ENCODE measurements at places on chromosomes 3 and 15.

DNA sequence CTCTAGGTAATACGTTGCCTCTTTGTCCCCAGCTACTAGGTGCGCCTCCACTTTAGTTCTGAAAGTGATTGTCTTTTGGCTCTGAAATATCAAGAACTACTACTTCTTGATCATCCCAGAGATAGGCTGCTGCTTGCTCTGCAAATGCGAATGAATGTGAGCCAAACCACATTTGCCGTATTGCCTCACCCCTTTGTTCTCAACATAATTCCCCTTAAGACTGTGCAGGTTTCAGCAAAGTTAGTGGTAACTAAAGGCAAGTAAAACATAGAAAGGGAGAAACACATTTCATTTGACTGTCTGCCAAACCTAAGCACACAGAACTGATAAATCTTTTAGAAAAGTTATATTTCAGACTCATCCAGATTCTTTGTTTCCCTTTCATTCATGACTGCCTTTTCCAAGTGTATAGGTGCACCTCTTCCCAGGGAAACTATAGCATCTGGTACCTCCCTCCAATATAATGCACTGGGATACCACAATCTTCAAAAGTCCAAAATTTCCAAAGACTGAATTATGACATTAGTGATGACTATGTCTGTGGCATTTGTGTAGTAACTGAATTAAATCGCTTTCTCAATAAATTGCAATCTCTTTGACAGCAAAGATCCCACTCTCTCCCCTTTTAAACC, 720.6 kb upstream of the CBLB start:
- no peak for DNase-seq

GRCh38 chr3:3683261-3683660, 116.0 kb upstream of the LRRN1 start:
- no peak for DNase-seq

DNA sequence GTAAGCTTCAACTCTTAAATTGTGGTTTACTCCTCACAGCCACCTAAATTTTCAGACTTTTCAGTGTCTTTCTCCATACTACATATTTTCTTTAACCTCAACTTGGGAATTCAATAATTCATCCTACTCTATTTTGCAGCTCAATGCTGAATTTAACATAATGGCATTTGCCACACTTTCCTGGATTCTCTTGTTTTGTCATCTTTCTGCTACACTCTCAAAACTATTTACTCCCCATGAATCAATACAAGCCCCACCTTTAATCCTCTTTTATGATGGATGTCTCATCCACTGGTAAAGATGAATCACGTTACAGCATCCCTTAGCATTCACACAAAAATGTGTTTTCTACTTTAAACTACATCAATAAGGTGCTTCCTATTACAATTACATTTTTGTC, 19.6 kb upstream of the CHMP2B start:
- no peak for DNase-seq

- no peak for DNase-seq
These were observed 57.8 kb upstream of the CPOX start for GRCh38 chr3:98650971-98651779.

DNA sequence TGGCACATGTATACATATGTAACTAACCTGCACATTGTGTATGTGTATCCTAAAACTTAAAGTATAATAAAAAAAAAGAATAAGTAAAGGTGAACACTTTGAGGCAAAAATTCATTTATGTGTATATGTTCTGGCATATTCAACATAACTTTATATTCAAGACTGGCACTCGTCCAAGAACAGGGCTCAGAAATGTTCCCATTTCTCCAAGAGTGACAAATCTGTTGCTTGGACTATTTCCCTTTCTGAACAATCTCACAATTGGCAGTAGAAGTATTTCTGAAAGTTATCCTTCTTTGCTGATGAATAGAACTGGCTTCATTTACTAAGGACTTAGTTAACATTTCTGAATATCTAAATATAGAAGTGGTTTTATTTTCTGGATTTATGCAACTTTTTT, 212.8 kb downstream of the ADAMTSL3 start:
- no peak for DNase-seq

DNA sequence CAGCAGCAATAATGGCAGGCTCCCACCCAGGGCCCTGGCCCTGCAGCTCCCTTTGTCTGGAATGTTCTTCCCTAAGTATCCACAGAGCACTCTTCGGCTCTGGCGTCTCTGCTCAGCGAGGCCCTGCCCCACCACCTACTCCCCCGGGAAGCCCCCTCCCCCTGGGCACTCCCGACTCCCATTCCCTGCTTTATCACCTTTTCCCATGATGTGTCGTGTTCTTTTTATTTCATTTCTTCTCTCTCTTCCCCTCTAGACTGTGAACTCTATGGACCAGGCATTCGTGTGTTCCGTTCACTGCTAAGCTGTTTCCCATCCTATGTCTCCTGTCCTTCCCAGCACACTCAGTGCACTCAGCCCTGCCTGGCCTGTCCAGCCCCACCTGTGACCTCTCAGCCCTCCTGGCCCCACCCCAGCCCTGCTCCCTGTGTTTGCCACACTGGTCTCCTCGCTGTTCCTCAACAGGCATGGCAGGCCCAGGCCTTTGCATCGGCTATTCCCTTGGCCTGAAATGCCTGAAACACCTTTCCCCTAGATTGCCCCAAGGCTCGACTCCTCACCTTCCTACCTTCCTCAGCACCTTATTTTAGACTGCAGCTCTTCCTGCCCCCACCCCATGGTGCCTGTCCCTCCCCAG, 107.4 kb downstream of the TPRA1 start:
- DNase-seq: no peak

DNA sequence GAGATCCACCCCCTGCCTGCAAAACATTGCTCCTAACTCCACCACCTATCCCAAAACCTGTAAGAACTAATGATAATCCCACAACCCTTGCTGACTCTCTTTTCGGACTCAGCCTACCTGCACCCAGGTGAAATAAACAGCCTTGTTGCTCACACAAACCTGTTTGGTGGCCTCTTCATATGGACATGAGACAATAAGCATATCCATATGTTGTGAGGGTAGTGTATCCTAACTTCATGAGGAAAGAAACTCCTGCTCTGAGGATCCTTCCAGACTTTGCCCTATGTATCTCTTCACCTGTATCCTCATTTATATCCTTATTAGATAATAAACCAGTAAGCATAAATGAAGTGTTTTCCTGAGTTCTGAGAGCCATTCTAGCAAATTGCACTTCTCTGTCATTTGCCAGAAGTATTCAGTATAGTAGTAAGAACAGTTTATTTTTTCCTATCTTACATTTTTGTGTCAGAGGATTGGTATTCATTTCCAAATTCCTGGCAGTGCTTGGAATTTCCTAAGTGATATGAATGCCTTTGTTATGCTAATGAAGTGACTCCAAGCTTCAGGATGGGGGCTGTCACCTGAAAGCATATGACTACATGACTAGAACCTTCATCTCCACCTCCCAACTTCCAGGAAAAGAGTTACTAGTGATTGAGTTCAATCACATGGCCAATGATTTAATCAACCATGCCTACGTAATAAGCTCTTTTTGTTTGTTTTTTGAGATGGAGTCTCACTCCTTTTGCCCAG, 30.2 kb downstream of the TTBK2 start:
- DNase-seq: no peak

- no peak for DNase-seq
These were observed 50.9 kb downstream of the CCR3 start for GRCh38 chr3:46293035-46293724.

DNA sequence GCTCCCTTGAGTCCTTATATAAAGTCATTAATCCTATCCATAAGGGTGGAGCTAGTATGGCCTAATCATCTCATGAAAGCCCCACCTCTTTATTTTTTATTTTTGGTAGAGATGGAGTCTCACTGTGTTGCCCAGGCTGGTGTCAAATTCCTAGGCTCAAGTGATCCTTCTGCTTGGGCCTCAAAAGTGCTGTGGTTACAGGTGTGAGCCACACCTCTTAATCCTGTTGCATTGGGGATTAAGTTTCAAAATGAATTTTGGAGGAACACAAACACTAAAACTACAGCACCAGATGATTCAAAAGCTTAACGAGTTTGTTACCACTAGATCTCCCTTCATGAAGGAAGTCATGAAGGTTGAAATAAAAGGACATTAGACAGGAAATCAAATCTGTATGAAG, 27.7 kb downstream of the RAB7A start:
- DNase-seq: no peak

- DNase-seq: peak; percentile 34
These were observed 688 bp downstream of the SETD5 start for GRCh38 chr3:9397906-9398699.

- DNase-seq: no peak
These were observed 426.5 kb upstream of the RASGRP1 start for GRCh38 chr15:38991126-38991525.

- DNase-seq: peak; percentile 60
These were observed 1.1 kb downstream of the EHD4 start for GRCh38 chr15:41971089-41971894.

- no peak for DNase-seq
These were observed 345.3 kb downstream of the CHST2 start for GRCh38 chr3:143464850-143465249.

DNA sequence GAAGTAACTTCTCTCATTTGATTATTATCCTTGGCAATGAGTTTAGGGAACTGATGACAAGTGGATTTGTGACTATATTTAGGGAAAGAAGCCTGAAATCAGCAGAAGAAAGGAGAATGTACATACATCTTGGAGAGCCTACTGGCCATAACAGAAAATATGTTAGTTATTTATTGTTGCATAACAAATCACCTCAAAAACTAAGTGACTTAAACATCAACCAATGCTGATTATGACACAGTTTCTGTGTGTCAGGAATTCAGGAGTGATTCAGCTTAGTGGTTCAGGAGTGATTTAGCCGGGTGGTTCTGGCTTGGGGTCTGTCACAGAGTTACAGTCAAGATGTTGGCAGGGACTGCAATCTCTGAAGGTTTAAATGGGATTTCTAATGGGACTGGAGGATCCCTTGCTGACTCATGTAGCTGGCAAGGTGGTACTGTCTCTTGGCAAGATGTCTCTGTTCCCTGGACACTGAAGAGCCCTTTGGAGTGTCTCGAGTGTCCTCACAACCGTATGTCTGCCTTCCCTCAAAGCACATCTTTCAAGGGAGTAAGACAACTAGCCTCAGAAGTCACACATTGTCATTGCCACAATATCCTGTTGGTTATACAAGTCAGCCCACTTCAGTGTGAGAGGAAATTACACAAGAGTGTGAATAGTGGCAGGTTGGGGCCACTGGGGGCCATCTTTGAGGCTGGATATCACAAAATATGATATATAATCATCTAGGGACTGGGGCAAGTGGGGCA, 248.9 kb downstream of the SV2B start:
- DNase-seq: no peak

GRCh38 chr3:140408252-140408651, 269.6 kb upstream of the TRIM42 start:
- no peak for DNase-seq

- DNase-seq: no peak
These were observed 46.9 kb upstream of the PPP2R3A start for GRCh38 chr3:135918600-135918999.

DNA sequence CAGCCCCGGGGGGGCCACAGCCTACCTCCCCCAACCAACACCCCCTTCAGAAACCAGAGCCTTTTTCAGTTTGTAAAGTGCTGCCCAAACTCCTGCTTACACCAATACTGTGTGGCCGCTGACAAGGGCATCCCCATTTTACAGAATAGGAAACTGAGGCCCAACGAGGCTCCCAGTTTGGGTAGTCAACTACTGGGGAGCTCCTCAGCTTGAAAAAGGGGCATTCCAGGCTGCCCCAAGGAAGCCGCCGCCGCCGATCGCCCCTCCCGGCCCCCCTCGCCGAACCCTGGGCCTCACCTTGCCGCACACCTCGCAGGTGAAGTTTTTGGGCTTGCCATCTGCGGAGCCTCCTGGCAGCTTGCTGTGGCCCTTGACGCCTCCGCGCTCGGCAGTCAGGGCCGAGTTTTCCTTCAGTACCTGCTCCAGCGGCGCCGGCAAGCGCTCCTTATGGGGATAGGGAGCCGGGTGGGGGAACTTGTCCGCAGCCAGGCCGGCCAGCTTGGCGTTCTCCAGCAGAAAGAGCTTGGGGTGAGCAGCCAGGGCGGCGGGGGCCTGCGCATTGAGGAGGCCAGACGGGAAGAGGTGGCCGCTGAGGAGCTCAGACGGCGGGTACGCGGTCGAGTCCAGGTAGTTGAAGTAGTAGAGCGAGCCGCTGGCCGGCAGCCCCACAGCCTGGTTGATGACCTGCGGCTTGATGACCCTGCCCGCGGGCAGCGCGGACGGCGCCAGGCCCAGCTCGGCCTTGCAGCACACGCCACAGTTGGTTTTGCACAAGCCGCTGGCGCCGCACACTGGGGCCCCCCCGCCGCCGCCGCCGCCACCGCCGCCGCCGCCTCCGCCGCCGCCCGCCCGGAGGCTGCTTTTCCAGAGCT, 1.4 kb downstream of the FEZF2 start:
- no peak for DNase-seq

GRCh38 chr3:187551416-187551815, 118.8 kb downstream of the SST start:
- no peak for DNase-seq

DNA sequence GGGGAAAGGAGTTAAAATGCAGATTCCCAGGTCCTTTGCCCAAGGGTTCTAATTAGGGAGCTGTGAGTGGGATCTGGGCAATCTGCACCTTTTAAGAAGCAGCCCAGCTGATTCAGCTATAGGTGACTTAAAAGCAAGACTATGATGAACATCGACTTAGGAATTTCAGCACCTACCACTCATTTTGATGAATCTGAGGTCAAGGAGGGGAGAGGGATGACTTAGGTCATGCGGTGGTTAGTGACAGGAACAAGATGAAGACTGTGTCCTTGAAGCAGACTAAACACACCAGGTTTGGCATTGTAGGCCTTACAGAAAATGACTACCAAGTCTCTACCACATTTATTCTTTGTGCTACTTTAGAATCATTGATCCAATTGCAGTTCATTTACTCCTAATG, 196.3 kb downstream of the DTWD1 start:
- DNase-seq: no peak

DNA sequence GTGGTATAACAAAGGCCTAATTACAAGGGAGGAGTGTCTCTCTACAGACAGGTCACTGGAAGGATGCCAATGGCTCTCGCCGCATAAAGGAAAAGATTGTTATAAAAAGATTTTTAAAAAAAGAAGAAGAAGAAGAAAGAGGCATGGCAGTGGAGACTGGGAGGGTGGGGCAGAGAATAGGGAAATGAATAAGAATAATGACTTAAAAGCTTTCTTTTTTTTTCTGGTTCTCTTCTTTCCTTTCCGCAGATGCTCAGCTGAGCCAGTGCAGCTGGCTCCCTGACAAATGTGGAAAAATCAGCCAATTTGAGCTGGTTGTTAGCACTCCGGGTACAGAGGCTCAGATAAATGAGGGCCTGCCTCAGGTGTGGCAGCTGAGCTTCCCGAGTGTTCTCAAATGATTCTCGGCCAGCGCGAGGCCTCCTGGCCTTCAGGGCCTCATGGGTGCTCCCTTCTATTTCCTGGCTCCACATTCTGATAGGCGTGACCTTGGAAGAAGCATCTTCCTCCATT, 234.1 kb downstream of the RORA start:
- DNase-seq: peak; percentile 22

- no peak for DNase-seq
These were observed 1433.9 kb upstream of the CADM2 start for GRCh38 chr3:83524901-83525300.

GRCh38 chr3:115890579-115890978, 267.3 kb downstream of the GAP43 start:
- no peak for DNase-seq

Measured in left ventricle myocardium inferior (tissue), 1 donor.